Urinary bladder (tissue), 4 donors: ENCODE measurements at places on chromosomes 3 and 15.

DNA sequence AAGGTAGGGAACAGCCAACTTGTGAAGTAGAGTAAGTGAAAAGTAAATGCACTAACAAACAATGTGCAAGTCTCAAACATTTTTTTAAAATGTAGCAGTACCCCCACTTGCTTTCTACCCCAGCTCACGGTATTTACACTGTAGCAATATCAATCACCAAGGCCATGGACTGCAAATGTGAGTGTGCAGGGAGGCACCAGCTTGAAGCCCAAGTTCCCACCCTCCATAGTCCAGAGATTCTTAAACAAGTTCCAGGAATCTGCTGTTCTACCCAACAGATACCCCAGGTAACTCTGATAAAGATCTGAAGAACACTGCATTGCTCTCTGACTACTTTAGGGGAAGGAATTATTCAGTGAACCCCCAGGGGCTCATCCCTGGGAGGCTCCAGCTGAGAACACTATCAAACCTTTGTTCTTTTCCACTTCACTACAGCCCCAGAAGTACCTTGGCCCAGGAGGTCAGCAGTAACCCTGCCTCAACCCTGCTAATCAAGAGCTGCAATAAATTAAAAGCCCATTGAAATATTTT, 86.1 kb downstream of the FOXP1 start:
- DNase-seq = no peak

DNA sequence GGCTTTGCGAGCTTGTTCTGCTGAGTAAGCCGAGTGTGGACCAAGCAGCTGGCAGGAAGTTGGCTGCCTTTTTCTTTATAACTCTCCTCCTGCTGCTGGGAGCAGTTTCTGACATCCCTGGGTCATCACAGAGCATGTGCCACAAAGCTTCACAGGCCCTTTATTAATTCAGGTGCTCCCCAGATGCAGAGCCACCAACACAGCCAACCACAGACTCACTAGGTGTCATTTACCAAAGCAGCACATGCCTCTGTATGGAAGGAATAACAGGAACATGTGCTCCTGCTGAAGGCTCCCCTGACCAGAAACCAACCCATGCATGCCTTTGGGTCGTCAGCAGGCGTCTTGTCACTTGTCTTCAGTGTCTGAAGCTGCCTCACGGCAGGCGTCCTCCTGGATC, 152.5 kb downstream of the ADAMTS17 start:
- no peak for DNase-seq

DNA sequence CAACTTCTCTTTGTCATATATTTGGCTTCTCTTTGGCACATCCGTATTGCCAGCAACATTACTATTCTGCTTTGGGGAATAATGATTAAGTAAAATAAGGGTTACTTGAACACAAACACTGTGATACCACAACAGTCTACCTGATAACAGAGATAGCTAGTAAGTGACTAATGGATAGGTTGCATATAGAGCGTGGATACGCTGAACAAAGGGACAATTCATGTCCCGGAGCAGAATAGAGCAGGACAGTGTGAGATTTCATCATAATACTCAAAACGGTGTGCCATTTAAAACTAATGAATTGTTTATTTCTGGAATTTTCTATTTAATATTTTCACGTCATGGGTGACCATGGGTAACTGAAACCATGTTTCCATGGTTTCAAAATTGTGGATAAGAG, 54.1 kb downstream of the SCN5A start:
- no peak for DNase-seq

GRCh38 chr3:25056803-25057351, 371.2 kb upstream of the RARB start:
- no peak for DNase-seq

GRCh38 chr3:95312650-95313049, 1249.8 kb downstream of the NSUN3 start:
- no peak for DNase-seq

- DNase-seq = no peak
These were observed 42.4 kb downstream of the OIP5 start for GRCh38 chr15:41289953-41290352.

- no peak for DNase-seq
These were observed 64.5 kb downstream of the CERS3 start for GRCh38 chr15:100464256-100464655.

DNA sequence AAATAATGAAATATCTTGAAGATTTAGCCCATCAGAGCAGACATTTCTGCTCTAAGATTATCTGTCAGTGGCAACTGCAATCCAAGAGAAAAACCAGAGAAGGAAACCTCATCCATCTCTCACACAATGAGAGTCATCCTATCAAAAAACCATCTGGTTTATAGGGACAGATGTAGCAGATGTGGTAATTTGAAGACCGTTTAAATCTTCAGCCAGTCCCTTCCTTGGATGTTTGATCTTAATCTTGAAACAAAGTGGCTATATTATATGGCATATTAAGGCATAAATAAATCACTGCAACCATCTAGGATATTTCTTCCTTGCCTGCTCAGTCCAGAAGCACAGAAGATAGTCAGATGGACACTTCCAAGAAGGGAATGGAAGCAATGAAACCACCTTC, 305.3 kb downstream of the MAGI1 start:
- no peak for DNase-seq

- DNase-seq = no peak
These were observed 115.1 kb downstream of the LPP start for GRCh38 chr3:188269040-188269439.

- no peak for DNase-seq
These were observed 12.5 kb downstream of the TRAT1 start for GRCh38 chr3:108835101-108835500.

DNA sequence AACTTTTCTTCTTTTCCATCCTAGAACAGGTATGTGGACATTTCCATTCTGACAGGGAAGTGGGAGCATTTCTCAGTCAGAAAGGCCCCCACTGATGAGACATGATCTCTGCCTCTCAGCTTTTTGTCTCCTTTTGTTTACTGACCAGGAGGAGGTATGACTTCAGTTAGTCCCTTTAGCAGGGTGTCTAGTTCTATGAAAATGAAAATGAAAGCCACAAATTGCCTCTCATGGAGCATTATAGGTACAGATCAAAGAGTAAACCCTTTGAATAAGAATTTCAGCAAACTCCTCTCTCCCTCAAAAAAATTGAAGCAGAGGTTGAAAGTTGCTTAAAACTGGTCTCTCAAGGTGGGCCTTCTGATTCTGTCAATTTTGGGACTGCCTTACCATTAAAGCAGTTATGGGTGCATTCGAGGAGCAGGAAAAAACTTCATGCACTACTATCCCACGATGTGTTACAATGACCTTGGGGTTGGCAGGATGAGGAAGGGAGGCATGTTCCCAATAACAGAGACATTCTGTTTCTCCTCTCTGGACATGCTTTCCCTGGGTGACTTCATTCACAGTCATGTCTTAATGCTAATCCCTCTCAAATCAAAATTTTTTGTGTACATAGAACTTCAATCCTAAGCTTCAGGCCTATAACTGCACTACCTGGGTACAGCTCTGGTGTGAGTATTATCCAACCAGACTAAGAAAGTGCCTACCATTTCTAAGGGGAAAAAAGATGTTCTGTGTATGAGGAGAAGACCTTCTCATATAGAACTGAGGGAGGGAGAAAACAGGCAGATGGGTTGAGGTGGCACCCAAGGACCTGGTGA, 50.6 kb upstream of the TBC1D23 start:
- no peak for DNase-seq

DNA sequence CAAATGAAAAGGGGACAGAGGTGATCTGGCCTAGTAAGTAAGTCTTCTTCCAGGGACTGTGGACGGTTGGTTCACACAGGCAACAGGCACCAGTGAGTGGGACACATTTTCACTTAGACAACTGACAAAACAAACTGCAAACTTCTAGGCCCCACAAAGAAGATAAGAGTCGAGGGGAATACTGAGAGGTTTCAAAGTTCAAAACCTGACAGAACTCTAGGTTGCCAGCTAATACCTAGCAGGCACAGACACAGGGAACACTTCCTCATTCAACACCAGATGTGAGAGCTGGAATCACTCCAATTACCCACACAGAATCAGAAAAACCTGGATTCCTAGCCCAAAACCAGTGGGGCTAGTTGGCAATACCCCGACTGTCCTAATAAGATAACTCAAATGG, 621.7 kb downstream of the ZPLD1 start:
- DNase-seq = no peak

DNA sequence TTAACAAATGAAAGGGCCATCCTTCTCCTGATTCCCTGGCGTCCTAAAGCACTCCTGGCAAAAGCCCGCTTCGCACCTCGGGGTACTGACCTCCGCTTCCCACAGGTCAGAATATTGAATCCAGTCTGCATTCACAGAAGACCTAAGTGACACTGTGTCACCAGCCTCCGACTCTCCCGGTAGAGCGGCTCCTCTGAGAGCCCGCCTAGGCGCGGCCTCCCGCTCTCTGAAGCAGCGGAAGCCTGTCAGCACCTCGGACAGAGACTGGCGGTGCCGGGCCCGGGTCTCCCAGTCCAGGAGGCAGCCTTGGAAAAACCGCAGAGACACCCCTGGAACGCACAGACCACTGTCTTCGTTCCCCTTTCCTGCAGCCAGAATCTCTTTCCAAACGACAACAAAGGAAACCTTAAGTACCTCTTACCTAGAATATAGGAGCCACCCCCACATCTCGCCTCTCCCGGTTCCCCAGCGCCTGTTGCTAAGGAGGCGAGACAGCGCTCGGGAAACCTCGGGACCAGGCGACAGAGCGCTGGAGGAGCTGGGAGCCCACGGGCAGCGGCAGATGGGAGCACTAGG, 1.2 kb downstream of the GABRB3 start:
- DNase-seq = no peak

DNA sequence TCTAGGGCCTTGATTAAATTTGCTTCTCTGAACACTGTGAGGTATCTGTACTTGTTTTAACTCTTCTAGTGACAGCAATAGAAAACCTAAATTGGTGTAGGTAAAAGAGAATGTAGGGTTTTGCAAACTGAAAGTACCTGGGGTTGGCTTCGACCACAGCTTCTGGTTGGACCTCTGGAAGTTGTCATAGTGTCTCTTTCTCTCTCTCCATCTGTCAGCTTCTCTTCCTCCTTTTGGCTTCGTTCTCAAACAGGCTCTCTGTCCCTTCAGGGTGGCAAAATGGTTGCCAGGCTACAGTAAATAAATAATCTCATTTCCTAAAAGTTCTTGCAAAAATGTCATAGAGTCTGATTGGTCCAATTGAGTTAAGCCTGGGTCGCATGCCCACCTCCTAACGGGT, 149.3 kb upstream of the CTDSPL start:
- no peak for DNase-seq

DNA sequence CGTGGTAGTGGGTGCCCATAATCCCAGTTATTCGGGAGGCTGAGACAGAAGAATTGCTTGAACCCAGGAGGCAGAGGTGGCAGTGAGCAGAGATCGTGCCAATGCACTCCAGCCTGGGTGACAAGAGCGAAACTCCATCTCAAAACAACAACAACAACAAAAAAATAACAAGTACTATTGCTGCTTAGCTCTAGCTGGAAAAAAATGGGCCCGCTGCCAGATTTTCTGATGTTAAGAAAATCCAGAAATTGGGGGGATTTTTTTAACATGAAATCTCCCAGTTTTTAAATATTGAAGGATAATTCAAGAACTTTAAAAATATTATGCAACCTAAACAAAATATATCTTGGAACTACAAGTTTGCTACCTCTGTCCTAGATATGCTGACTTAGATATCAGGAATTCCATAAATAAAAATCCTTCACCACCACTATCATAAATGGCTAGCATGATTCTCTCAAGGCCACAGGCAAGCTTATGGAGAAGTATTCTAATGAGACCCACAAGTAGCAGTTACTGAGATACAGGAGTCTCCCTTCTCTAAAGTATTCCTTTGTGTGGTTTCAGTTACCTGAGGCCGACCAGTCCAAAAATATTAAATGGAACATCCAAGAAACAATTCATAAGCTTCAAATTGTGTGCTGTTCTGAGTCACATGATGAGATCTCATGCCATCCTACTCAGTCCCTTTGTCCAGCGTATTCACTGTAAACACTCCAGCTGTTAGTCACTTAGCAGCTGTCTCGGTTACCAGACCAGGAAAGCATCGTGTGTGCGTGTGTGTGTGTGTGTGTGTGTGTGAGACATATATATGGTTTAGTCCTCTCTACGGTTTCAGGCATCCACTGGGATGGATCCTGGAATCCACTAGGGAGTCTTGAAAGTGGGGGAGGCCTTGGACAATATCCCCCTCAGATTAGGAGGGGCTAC, 277.2 kb downstream of the TBL1XR1 start:
- no peak for DNase-seq

DNA sequence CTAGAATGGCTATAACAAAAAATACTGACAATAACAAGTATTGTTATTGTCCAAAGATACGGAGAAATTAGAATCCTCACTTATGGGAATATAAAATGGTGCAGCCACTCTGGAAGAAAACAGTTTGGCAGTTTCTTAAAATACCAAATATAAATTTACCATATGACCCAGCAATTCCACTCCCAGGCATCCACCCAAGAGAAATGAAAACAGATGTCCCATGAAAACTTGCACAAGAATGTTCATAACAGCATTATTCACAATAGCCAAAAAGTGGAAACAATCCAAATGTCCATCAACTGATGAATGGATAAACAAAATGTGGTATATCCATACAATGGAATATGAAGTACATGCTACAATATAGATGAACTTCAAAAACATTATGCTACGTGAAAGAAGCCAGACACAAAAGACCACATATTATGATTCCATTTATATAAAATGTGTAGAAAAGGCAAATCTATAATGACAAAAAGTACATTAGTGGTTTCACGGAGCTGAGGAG, 9.4 kb downstream of the AAGAB start:
- no peak for DNase-seq

- no peak for DNase-seq
These were observed 43.4 kb downstream of the TFDP2 start for GRCh38 chr3:142105991-142106390.

- DNase-seq = no peak
These were observed 103.6 kb downstream of the OTOL1 start for GRCh38 chr3:161600173-161600572.

DNA sequence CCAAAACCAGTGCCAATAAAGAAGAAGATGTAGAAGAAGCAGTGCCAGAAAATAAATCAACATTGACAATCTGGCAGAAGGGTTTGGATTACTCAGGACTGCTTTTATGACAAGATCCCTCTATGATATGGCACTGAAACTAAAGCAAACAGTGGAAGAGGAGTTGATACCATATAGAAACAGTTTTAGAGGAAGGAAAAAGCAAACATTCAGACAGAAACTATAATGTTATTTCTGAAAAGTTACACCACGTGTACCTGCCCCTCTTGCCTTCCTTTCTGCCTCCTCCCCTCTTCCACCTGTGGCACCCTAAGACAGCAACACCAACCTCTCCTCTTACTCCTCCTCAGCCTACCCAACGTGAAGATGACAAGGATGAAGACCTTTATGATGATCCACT, 63.0 kb downstream of the SFMBT1 start:
- no peak for DNase-seq
